ENCODE measurements at places on chromosomes 12 and 14.

DNA sequence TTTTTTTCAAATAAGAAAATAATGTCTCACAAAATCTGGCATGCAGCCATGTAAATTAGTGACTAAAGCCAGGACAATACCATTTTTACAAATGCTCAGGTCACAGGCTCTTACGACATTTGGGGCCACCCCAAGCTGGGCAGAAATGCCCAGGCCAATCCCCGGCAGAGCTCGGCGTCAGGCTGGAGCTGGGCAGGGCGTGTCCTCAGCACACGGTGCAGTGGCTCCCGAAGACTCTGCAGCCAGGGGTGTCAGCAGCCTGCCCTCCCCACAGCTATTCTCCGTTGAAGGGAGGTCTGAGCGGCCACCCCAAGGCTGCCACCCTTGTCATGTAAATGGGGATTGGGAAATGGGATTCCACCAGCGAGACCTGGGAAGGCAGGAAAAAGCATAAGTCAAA is 158.6 kb downstream of the DICER1 start:
- no peak for DNase-seq

DNA sequence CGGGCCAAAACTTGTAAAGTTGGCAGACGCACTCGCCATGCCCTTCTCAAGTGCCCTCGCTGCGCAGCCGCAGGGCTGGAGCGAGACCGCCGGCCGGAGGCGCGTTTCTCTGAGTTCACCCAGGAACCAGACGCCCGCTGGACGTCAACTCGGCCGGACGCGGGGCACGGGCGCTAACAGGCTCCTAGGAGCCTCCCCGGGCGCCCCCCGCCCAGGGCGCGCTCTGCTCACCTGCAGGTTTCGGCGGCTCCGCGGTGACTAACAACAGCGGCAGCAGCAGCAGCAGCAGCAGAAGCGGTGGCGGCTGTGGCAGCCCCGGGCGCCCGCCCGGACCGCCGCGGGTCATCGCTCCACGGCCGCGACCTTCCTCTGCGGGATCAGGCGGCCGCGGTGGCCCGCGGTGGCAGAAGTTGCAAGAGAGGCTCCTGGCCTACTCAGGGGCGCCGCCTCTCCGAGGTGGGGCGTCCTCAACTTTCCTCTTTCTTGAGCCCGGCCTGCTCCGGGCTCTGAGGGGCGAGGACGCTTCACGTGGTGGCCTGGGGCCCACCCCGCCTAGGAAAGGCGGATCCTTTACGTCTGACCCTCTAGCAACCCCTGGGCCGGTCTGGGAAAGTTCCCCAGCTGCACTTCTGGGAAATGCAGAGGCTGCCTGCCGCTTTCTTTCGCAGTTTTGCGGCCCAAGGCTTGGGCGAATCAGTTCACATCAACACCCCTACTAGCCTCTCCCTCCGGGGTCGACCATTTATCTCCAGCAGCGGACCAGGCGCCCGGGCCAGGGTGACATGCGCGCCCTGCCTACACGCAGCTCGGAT is at the start of gene PLBD1:
Gene PLBD1 (minus strand): TSS at position 533 of the 812 bp plus-strand sequence. CDS start 187 bp downstream, at position 346.
- DNase-seq, result peak; percentile 88

DNA sequence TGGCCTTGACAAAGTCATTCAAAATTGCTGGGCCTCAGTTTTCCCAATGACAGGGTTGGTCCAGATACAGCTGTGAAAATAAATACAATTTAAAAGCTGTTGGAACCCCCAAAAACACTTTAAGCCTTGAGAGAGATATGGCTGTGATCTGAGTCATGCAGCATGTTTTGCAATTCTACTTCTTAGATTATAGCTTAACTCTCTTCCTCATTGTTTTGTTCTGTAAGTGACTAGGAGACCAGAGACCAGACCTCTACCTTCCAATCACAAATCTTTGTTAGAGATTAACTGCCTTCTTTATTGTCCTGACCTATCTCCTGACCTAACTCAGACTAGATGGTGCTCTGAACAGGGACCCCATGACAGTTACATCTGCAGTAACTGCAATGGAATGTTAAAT is 198.1 kb downstream of the STXBP6 start:
- no peak for DNase-seq

DNA sequence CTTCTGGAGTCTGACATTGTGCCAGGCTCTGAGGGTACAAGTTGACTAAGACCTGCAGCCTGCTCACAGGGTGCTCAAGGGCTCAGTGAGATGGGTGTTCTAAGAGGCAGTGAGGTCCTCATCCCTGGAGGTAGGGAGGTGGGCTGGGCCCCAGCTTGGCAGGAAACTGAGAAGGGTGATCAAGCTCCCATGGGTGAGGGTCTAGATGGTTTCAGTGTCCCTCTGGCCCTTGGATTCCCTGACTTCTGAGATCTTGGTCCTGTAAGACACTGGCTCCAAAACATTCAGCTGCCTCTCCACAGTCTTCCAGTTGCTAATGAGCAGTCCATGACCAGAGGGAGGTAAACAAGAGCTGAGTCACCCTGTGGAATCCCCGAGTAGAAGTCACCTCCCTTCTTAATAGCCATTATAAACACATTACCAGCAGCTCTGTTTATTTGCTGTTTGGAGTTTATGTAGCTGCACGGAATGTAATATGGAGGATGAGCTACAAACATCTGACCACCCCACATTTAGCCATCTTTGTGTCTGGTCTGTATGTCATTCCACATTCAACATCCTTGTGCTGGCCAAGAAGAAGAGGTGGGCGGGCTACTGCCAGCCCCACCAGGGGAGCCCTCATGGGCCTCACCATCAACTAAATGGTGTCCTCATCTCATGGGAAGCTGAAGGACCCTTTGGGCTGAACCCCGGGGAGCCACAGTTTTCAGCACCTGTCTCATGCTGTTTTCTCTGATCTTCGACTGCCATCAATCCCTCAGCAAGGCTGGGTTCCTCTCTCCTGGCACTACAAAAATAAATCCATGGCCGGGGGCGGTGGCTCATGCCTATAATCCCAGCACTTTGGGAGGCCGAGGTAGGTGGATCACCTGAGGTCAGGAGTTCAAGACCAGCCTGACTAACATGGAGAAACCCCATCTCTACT is 37.2 kb upstream of the BDKRB2 start:
- DNase-seq, result no peak

DNA sequence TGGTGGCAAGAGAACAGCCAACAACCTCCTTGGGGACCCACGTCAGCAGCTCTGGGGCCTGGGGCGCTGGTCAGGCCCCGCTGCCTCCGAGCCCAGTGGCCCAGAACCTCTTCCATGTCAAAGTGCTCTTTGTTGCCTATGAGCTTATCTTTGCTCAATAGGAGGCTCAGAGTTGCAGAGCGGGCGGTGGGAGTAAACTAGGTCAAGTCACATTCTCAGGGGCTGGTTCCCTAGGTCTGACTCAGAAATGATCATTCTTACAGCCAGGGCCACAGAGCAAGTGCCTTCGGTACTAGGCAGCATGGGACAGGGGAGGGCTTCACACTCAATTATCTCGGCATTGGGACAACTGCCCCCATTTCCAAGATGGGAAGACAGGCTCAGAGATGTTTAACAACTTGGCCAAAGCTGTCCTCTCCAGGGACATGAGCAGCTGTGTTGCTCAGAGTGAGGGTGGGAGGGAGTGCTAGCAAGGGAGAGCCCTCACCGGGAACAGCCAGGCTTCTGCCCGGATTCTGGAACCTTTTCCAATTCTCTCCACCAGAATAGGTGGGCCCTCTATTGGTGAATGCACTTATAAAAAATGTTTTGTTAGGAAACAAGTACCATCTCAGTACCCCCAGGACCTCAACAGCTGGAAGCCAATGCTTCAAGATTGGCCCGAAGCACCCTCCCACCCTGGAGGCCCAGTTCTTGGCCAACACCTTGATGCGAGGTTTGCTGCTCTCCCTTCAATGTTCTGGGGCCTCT is 11.9 kb downstream of the SLC25A29 start:
- DNase-seq, result peak; percentile 40

DNA sequence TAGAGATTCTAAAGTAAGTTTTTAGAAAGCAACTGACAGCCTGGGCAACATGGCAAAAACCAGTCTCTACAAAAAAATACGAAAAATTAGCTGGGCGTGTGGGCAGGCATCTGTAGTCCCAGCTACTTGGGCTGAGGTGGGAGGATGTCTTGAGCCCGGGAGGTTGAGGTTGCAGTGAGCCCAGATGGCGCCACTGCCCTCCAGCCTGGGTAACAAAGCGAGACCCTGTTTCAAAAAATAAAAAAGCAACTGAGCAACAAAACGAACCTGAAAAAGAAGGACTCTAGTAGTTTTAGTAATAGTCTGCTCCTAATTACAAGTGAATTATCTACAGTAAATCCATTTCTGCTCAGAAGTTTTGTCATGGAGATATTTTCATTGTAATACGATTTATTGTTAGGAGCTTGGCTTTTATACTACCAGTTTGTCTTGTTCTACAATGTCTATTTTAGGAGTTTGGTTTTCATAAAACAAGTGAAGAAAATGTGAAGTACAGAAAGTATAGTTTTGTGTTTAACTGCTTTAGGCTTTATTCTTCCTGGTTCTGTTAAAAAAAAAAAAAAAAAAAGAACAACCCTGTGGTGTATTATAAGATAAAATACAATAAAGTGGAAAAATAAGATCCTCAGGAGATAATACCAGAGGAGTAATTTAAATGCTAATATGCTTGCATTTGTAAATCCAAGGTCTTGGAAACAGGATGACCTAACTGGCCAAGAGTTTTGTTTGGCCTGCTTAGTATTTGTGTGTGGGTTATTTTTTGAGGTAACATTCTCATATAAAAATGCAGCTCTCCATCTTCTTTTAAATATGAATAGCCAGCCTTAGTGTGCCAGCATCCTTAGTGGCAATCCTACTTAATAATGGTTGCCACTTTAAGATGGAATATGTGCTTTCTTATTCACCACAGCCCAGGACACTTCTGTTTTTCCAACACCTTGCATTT is 2.8 kb downstream of the TMX1 start:
- DNase-seq, result no peak

DNA sequence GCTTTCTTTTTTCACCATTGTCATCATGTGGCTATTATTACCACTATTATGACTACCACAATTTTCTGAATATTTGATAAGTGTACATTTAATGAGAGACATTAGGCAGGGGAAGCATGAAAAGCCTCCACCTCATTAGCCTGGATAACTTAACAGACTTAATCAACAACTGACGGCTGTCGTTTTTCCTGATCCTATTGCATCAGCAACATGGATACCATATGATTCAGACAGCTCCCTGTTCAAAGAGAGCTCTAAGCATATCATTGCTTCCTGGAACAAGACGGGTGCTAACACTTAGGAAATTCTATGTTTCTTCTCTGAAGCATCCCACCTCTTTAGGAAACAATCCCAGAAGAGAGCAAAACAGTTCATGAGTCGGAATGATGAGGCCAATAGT is 765.2 kb downstream of the NOVA1 start:
- no peak for DNase-seq

- peak; percentile 71 for DNase-seq
These were observed 825 bp downstream of the DHH start for GRCh38 chr12:49093792-49094159.

GRCh38 chr12:100573292-100574186 is at the start of gene GAS2L3:
GAS2L3 (plus strand) TSS chr12:100573684; CDS start chr12:100594905, 21,221 bp downstream.
- peak; percentile 95 for DNase-seq

GRCh38 chr14:96895658-96896271 is 98.6 kb downstream of the VRK1 start:
- no peak for DNase-seq

DNA sequence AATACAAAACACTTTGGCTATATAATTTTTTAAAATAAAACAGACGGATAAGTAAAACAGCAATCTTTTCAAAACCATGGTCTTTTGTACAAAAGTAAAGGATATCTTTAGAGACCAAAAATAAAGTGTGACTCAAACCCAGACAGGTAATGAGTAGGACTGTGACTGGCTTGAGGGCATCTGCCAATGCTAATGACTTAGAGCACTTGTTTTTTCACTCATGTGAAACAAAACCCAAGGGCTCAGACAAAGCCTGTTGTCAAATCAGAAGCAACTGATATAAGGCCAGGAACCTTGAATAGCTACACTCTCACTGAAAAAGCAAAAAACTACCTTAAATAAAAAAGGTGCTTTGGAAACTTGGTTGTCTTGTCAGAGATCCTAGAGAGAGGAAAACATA is 357.4 kb downstream of the TMEM117 start:
- DNase-seq, result no peak

GRCh38 chr12:108633534-108634248 is at the start of gene SELPLG:
SELPLG (minus strand) TSS chr12:108633894; CDS start chr12:108624307, 9,587 bp downstream.
- peak; percentile 92 for DNase-seq

GRCh38 chr12:131452444-131452860 is 258.4 kb upstream of the SFSWAP start:
- no peak for DNase-seq

GRCh38 chr12:118714051-118714460 is 267.3 kb upstream of the SRRM4 start:
- DNase-seq, result no peak

Measured in aorta (tissue), 5 donors.